Activated T-helper 1 cell treated with anti-CD3 and anti-CD28 coated beads, Interleukin-12 subunit alpha, Interleukin-12 subunit beta, Interleukin-2, Interleukin-4 antibody, amounts not matched to agents 30 ng/mL and 10 ng/mL and 1 ng/mL, durations not matched to agents 14 hours and 24 hours and 36 hours (primary cell): ENCODE measurements at places on chromosomes 1 and 21.
A peak's percentile ranks its signal among the peaks of the same experiment; 100 is the strongest.

GRCh38 chr1:6416295-6416656, 3.4 kb downstream of the HES2 start:
- no peaks in the 10 kb centered on the region for H3K36me3 ChIP-seq
- no peak overlapping the region for H3K4me3 ChIP-seq
- H3K27ac ChIP-seq, result no peak overlapping the region
- no peak for DNase-seq
- H3K27me3 ChIP-seq, result peaks cover 51% of the 10 kb centered on the region
- H3K4me1 ChIP-seq, result peaks cover 12% of the 10 kb centered on the region

DNA sequence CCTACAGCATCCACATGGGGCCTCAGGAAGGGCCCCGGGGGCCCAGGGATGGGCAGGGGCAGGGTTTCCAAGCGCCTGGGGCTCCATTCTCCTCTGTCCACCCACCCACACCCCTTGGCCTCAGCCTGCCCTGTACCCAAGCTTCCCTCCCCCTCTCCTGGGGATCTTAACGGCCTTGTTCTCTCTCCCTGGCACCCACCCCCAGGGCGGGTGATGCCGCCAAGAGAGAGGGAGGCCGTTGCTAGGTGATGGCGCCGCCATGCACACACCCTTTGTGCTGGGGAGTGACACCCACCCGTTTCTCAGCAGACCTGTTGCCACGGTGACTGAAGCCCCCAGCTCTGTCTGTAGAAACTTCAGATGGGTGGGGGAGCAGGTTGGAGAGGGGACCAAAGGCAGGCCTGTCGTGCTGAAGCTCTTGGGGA, 7.6 kb downstream of the GPR37L1 start:
- H3K4me1 ChIP-seq, result no peaks in the 10 kb centered on the region
- peaks cover 5% of the 10 kb centered on the region for H3K36me3 ChIP-seq
- peaks cover 3% of the 10 kb centered on the region for H3K27me3 ChIP-seq
- H3K4me3 ChIP-seq, result no peak overlapping the region

DNA sequence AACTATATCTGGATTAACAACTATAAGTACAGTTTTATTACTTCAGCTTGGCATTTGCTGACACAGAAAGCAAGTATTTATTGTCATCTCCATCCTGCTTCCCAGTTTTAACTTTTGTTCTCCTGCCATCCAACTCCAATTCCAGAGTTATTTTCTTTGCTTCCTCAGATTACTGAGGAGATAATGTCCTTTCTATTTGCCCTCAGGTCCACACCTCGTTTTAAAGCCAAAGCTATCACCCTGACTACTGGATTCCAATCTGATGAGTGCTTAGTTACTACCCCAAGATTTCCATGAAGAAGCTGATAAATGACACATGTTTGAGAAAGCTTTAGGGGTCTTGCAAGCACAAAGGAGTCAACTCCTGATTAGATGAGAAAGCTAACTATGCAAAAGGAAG, 25.2 kb downstream of the ACKR1 start:
- no peak for DNase-seq
- H3K4me3 ChIP-seq, result no peak overlapping the region
- H3K36me3 ChIP-seq, result no peaks in the 10 kb centered on the region
- H3K27ac ChIP-seq, result no peak overlapping the region

GRCh38 chr1:183871142-183871541, 66.2 kb downstream of the RGL1 start:
- H3K27me3 ChIP-seq, result no peaks in the 10 kb centered on the region
- peaks cover 4% of the 10 kb centered on the region for H3K36me3 ChIP-seq
- peaks cover 20% of the 10 kb centered on the region for H3K4me1 ChIP-seq
- no peak overlapping the region for H3K4me3 ChIP-seq
- no peak for DNase-seq

DNA sequence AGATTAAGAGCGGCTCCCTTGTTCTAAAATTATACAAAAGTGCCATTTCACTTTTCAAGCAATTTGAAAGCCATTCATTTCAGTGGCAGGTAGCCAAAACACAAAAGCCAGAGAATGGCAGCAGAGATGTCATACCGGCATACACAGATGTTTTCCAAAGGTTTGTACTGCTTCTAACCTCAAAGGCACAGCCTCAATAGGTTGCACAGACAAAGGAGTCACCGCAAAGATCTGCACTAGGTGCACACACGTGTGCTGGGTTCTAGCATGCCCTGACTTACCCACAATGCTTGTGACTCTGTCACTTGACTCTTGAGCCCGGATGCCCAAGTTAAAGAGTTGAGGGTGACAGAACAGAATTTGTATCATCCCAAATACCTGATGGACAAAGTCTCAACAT, 448.9 kb upstream of the ADGRL2 start:
- no peaks in the 10 kb centered on the region for H3K4me1 ChIP-seq
- no peak overlapping the region for H3K27ac ChIP-seq
- no peak for DNase-seq
- no peaks in the 10 kb centered on the region for H3K36me3 ChIP-seq
- H3K4me3 ChIP-seq, result no peak overlapping the region
- H3K27me3 ChIP-seq, result no peaks in the 10 kb centered on the region

DNA sequence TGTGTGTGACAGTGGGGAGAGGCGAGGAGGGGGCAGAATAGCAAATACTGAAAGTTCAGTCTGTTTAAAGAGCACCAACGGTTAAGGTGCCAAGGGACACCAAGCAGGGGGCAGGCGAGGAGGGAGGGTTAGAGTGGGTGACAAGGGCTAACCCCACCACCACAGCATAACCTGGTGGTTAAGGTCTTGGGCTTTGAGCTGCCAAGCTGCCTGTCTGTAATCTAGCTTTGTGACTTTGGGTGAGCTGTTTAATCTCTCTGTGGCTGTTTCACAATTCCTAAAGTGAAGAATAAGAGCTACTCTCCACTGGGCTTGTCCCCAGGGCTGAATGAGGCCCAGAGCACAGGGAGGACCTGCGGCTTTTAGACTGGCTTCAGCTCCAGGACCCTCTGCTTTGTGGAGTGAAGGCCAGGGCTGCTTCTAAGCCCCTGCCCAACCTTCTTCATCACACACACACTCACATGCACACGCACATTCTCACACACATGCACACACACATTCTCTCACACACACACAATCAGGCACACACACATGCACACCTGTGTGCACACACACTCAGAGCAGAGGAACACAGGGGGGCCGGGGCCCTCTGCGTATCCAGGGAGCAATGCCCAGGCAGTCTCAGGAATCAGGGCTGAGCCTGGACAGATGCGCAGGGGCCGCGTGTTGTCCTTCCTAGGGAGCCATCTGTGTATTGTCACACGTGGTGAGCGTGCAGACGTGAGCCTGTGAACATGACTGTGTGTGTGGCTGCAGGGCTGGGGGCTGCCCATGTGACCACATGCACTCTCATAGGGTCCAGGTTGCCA, 101.6 kb upstream of the TARDBP start:
- no peaks in the 10 kb centered on the region for H3K4me1 ChIP-seq
- H3K4me3 ChIP-seq, result no peak overlapping the region
- no peak for DNase-seq
- no peaks in the 10 kb centered on the region for H3K36me3 ChIP-seq
- H3K27ac ChIP-seq, result no peak overlapping the region
- H3K27me3 ChIP-seq, result peaks cover 6% of the 10 kb centered on the region

- DNase-seq, result no peak
- no peak overlapping the region for H3K4me3 ChIP-seq
- no peak overlapping the region for H3K27ac ChIP-seq
- H3K4me1 ChIP-seq, result peaks cover 8% of the 10 kb centered on the region
These were observed 19.0 kb upstream of the CASQ1 start for GRCh38 chr1:160171354-160171753.

DNA sequence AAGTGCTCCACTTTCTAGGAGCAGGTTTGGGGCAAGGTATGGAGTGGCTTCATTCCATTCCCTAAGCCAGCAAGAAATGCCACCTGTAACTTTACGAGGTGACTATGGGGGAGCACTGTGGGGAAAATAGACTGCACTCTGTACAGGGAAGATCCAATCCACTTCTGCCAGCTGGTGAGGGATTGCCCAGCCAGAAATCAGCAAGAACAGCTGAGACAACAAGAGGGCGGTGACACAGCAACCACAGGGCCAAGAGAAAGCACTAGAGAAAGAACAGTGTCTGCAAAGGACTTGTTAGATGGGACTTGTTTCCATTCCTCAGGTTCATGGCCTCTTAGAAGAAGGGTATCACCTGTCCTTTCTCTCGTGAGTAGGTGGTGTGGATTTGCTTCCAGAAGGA, 19.6 kb downstream of the CAPN8 start:
- peaks cover 4% of the 10 kb centered on the region for H3K27me3 ChIP-seq
- H3K36me3 ChIP-seq, result no peaks in the 10 kb centered on the region
- no peak for DNase-seq
- no peaks in the 10 kb centered on the region for H3K4me1 ChIP-seq

DNA sequence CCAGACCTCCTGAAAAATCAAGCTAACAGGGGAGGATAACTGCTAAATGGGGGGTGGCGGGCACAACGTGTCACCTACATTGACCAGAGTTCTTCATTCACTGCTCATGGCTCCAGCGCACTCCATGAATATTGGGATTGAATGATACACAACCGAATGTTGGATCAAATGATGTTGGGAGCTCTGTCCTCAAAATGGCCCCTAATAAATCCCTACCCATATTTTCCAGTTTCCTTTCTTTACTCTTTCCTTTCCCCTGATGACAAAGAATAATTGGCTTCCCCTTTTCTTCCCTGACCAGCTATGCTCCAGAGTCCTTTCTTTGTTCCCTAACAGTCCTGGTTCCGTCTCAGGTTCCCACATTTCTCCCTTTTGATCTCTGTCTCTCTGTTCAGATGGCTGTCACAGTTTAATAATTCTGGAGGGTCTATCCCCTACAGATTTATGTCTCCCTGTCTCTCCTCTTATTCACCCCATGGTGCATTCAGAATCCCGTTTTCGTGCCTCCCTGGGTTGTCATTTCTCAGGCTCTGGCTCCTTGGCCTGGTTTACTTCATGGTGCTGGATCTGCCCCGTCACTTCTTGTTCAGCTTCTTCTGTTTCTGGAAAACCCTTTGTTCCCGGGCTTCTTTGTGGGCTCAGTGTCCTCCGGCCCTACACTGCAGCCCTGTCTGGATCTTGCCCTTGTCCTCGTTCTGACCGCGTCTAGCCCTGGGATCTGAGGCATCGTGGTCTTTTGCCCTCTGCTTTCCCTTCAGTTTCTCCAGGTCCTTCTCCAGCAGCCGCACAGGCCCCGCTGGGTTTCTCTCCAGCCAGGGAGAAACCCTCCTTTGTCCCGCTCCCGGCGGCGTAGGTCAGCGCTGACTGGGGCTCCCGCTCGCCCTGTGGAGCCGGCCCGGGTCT, 78.3 kb downstream of the NDUFS5 start:
- H3K27me3 ChIP-seq, result peaks cover 8% of the 10 kb centered on the region
- no peak for DNase-seq
- peak overlapping the region; percentile 60 for H3K4me3 ChIP-seq
- no peak overlapping the region for H3K27ac ChIP-seq
